Stimulated activated CD4-positive, alpha-beta T cell treated with anti-CD3 and anti-CD28 coated beads, Interleukin-4, amount 100 ng/mL, for 24 hours (primary cell): ENCODE measurements at places on chromosomes 2 and 18.

DNA sequence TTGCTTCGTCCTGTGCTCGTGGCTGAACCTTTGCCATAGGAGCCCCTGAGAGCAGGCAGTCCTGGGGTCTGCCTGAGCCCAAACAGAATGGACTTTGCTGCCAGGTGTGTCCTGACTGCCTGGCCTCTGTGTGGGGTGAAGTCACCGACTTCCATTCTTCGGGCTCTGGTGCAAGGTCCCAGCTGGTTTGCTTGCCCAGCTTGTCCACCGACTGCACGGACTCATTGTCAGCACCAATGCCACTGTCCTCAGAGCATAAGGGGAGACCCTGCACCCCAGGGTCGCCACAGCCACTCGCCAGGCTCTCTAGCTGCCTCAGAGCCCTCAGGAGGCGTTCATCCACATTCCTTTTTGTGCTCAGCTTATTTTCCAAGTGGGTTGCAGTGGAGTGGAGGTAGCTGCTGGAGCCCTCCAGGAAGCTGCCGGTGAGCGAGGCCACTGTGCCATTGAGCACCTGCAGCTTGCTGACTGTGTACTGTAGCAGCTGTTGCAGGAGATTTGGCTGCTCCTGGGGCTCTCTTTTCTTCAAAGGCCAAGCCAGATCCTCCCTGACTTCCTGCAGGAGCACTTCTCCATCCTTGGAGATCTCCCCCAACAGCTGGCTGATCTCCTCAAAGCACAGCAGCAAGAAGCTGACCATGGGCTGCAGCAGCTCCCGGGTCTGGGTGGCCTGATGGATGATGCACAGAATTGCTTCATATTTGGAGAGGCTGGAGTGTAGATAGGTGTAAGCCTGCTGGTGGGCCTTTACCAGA, 1.2 kb downstream of the PCARE start:
- no peak for DNase-seq

GRCh38 chr2:1988594-1988993, 244.3 kb upstream of the PXDN start:
- DNase-seq: no peak

GRCh38 chr2:181764095-181764963, 84.0 kb upstream of the NEUROD1 start:
- DNase-seq: no peak

- DNase-seq: no peak
These were observed 45.2 kb upstream of the SULT1C3 start for GRCh38 chr2:108194409-108195132.

DNA sequence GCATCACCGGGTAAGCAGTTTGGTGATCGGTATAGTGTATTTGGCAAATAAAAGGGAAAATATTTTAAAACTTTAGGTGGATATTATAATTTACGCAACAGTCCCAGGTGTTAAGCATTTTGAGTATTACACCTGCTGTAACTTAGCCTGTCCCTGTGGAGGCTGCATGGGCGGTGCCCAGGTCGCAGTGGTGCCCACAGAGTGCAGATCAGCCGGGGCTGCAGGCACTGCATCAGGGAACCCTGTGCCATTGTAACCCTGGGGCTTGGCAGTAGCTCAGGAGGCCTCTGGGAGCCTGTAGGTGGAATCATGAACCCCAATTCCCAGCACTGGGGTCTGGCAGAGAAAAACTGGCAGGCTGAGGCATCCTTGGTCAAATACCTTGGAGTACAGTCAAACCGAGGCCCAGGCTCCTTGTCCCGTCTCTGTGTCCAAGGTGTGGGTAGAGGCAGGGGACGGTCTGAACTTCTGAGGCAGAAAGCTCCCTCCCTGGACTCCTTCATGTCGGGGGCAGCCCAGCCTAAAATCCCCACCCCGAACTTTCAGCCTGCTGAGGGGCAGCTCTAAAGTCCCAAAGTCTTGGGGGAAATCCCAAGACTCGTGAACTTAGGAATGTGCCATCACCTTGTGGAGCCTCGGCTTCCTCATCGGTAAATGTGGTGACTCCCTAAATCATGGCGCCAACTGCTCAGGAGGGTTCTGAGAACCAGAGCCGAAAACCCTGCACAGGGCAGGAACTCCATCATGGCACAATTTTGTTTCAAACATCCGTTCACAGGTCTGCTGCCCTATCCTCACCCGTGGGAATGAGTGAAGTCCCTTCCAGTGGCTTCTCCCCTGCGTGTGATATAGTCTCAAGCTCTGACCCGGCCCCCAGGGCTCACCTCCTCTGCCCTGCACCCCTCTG, 85.7 kb downstream of the INHBB start:
- DNase-seq: no peak

- no peak for DNase-seq
These were observed 63.7 kb upstream of the ITGA4 start for GRCh38 chr2:181393472-181393871.

DNA sequence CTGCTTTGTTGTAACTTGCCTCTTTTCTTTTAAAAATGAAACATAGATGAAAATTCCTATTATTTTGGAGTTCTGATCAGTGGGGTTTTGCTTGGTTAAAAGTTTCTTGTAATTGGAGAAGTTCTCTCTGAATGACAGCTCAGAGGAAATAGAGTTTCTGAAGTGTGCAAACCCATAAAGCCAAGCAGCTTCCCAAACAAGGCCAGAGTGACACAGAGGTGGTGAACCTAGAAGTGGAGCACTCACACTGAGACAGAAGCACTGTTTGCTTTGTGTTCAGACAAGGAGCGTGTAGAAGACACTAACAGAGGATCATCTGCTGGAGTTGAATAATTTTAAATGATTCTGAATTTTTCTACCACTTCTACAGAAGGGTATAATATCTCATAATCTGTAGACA, 49.2 kb downstream of the FBXO48 start:
- no peak for DNase-seq

- no peak for DNase-seq
These were observed 147.4 kb upstream of the GPC1 start for GRCh38 chr2:240288087-240288521.

- no peak for DNase-seq
These were observed 401.1 kb upstream of the CHAC2 start for GRCh38 chr2:53366543-53366942.

DNA sequence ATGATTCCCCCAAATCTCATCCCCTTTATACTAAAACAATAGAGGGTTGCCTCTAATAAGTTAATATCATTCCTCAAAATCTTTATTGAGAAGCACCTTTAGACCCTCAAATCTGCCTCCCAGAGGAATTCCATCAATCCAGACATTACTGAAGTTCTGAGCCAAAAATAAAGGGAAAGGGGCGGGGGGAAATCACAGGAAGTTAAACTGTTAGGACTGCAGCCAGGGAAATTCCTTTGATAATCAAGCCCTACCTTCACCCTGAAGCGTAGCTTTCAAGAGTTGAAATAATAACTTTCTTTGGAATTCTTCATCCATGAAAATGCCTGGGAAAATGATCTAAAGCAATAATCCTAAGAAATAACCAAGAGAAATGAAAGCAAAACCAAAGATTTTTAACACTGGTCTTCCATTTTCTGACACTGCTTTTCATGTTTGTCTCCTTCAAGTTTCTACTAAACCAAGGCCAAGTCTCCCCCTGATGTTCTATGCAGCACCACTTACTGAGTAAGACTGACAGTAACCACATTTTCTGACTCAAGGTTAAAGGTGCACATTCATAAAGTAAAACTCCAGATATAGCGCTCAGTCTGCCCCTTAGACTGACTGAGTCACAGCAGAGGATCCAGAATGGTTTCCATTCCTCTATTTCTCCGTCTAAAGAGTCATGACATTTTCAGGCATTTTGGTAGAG, 78.2 kb downstream of the TCF4 start:
- DNase-seq: no peak

DNA sequence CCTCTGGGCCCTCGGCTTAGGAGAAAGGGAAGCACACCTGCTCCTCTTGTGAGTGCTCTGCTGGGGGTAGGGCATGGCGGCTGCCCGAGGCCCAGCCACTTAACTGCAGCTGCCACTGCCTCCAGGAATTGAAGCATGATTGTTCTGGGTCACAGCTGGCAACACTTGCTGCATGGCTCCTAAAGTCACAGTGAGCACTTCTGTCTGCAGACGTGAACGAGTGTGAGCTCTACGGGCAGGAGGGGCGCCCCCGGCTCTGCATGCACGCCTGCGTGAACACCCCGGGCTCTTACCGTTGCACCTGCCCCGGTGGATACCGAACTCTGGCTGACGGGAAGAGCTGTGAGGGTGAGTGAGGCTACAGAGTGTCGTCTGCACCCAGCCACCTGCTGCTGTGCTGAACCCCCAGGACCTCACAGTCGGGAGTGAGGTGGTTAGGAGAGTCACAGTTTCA, 44.4 kb downstream of the FBLN7 start:
- DNase-seq: peak; percentile 53

DNA sequence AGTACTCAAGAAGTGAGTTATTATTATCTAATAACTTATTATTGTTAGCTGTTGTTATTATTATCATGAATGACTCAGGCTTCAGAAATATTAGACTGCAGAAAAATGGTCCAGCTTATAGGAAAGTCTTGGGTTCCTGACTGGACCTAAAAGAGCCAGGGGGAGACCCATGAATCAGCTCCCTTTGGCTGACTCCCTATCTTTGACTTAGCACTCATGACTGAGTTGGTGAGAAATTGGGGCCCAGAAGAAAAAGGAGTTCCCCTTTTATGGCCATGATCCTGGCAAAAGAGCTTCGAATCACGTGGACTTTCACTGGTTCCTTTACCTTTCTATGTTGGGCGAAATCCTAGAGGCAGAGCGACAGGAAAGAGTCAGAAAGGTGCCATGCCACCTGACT, 145.8 kb downstream of the MYO3B start:
- no peak for DNase-seq
